Left ventricle myocardium superior (tissue), 1 donor: ENCODE measurements at places on chromosomes 13 and 19. TPM values are rescaled to one million over a fixed set of nuclear protein-coding genes. Genes with fewer than 3 reads are reported as not detected.
A peak's percentile ranks its signal among the peaks of the same experiment; 100 is the strongest.

The DCLK1 gene
- 9.9 TPM for total RNA-seq

DNA sequence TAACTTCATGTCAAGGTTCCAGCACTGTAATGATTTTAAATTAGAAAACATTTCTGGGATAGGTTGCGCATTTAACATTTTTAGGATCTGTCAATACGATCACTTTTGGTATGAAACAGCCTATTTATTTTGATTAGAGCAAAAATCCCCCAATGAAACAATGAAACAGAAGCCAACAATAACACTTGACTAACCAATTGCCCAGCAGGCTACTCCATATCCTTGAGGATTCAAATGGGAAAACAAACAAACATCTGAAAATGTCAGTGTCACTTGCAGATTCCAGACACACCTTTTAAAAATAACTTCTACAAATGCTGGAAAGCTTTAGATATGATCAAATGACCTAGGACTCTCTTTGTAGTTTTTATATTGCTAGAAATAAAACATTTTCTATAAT, 1412.5 kb upstream of the PRR20A start:
- no peak for DNase-seq

The ZNF345 gene
- total RNA-seq, result 2.9 TPM

DNA sequence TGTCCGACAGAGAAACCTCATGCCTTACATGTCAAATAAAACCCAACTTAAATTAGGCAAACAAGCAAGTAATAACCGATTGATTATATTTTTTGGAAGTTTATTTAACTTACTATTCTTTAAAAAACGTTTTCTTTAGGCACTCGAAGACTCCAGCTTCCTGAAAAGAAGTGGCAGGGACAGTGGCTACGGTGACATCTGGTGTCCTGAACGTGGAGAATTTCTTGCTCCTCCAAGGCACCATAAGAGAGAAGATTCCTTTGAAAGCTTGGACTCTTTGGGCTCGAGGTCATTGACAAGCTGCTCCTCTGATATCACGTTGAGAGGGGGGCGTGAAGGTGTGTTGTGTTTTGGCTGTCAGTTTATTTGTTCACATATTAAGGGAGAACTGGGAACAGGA, 164.4 kb downstream of the LMO7 start:
- DNase-seq, result no peak

- DNase-seq, result no peak
These were observed 10.4 kb upstream of the KLK14 start for GRCh38 chr19:51093101-51093500.

DNA sequence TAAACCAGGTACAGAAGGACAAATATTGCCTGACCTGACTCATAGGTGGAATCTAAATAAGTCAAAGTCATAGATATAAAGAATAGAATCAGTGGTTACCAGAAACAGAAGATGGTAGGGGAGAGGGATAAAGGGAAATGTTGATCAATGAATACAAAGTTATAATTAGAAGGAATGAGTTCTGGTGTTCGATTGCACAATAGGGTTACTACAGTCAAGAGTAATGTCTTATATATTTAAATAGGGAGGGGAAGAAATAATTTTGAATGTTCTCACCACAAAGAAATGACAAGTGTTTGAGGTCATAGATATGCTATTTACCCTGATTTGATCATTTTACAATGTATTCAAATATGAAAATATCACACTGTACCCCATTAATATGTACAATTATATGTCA, 1541.2 kb downstream of the SLITRK1 start:
- no peak for DNase-seq

The DNAAF3 gene
- 0.87 TPM for total RNA-seq

The ZNF135 gene
- 4.1 TPM for total RNA-seq

DNA sequence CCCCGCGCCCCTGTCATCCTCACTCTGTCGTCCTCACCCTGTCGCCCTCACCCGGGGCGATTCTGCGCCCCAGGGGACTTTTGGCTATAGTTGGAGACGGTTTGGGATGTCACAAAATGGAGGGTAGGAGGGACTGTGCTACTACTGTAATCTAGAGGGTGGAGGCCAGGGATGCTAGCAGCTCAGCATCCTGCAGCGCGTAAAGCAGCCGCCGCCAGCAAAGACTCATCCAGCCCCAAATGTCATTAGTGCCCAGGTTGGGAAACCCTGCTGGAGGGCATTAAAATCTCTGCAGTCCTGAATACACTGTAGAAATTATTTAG, 362 bp downstream of the ZNF557 start:
- no peak for DNase-seq

DNA sequence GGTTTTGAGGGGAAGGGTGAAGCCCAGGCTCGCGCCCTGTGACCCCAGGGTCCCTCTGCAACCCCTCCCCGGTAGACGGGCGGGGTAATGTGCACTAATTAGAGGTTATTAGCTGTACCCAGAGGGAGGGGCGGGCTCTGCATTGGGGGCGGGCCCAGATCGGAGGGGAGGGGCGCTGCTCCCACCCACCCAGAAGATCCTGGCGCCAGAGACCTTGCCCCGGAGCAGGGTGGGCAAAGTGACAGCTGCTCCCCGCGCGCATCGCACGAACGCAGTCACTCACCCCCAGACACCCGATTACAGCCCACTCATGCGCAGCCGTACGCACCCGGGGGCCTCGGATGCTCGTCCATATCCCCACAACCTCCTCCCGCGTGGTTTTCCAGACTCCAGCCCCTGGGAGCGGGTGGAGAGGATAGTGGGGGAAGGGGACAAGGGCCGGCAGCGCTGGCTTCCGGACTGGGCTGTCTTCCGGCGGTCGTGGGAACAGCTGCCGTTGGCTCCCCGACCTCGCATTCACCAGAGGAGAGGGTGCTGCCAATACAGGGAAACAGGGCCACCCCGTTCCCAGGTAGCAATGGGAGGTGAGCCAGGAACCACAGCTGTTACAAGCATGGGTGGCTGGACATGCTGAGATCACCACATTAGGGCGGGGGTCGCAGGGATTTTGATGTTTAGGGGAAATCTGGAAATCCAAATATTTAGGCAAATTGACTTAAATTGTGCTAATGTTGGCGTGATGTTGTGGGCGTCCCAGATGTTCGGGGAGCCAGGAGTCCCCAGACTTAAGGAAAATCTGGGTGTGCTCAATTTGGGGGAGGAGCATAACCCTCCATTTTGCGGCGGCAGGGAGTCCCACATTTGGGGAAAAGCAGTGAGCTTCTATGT, 2.9 kb upstream of the HOOK2 start:
- peak; percentile 85 for DNase-seq

The ZNF583 gene
- total RNA-seq, result 5.3 TPM

The SOX21 gene
- not detected for total RNA-seq

The ERICH6B gene
- total RNA-seq, result not detected

DNA sequence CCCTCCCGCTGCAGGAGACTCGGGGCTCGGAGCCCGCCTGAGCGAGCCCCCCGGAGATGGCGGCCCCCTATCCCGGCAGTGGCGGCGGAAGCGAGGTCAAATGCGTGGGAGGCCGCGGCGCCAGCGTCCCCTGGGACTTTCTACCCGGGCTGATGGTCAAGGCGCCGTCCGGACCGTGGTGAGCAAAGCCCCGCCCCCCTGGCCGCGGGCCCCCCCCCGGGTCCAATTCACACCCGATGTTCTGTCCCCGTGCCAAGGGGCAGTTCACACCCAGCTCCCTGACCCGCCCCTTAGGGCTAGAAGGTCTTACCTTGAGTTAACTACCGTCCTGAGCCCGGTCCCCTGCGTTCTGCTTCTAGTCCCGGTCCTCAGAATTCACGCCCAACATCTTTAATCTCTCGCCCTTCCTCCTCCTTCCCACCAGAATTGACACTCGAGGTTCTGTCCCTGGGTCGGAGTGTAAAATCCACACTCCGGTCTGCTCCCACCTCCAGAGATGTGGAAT, 1.4 kb downstream of the NPAS1 start:
- no peak for DNase-seq

The FAM216B gene
- 4.4 TPM for total RNA-seq

The PINLYP gene
- 1.4 TPM for total RNA-seq

The IGFL2 gene
- total RNA-seq, result not detected

The CATSPERD gene
- total RNA-seq, result not detected

The FAM124A gene
- 14.9 TPM for total RNA-seq

DNA sequence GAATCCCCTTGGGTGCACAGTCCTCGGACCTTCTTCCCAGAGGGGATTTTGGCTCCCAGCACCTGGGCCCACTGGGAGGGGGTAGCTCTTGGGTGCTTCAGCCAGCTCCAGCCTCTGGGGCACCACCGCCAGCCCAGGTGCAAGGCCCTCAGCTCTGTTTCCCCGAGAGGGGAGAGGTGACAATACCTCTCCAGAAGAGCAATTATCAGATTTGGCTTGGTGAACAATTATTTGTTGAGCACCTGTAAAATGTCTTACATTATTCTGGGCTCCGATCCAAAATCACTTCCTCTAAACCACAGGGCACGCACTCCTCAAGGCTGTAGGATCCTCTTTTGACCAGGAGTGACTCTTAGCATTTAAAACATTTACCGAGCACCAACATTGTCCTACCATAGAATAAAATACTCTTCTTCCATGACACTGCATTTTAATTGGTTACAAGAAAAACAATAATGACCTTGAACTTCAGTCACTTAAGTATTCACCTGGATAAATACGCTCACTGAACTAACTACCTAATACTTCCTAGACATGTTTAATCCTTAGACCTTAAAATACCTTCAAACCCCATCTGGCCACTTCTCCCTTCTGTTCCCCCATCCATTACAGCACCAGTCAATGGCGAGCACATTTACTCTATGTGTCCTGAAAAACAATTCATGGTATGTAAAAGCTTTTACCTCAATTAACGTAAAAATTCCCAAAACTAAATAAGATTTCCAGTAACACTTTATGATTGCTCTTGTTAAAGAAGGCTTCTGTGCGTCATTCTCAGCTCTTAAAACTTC, 54.8 kb downstream of the ABCC4 start:
- DNase-seq, result no peak

The GAPDHS gene
- not detected for total RNA-seq

DNA sequence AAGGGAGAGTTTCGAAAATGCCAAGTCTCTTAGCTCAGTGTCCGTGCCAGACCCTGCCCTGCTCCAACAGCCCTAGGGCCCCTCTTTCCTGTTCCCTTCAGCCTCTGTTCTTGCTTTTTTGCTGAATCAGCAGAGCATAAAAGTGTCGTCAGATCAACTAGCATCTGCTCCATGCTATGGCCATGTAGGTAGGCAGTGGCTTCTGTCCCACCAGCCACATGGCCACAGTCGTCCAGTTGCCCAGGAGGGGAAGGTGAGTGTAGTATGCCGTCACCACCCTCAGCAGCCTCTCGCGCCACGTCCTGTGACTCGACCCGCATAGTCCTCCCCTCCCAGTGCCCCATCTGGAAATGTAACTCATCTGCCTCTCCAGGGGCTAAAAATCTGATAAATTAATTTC, 50.9 kb upstream of the ATP11A start:
- no peak for DNase-seq

The PPAN gene
- total RNA-seq, result 21.4 TPM

The C19orf67 gene
- total RNA-seq, result not detected

DNA sequence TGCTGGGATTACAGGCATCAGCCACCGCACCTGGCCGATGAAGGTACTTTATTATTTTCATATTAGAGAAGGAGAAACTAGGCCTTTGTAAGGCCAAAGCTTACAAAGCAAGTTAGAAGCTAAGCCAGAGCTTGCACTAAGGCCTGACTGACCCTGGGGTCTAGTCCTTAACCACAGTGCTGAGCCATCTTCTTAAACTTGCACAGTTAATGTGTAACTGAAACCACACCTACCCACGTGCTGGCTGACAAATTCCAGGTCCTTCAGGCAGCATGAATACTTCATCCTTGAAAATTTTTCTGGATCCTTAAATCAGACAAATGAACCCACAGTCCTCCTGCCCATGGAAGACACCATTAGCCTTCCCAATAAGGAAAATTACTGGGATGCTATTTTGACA, 880.6 kb downstream of the UQCRFS1 start:
- DNase-seq, result no peak

GRCh38 chr13:29758531-29759114, 91.8 kb downstream of the UBL3 start:
- peak; percentile 33 for DNase-seq

DNA sequence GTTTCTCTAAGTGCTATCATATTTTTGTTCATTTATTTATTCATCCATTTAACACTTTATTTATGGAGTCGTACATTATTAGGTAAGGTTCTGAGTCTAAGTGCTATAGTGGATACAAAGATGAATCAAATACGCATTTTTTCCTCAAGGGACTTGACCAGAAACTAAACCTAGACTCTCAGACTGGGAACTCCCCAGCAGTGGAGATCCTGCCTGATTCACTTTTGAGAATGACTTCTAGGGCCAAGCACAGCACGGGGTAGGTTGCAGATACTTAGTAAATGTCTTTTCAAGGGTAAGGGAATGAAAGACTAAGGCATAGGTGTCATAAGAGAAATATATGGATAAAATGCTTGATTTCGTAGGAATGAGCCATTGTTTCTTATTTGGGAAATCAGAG, 7.2 kb downstream of the DNAJC15 start:
- no peak for DNase-seq

The BCAM gene
- 85.5 TPM for total RNA-seq

- no peak for DNase-seq
These were observed 424.2 kb downstream of the KCTD12 start for GRCh38 chr13:76461999-76462398.

The PTGIR gene
- total RNA-seq, result 3.0 TPM

- DNase-seq, result no peak
These were observed 64.5 kb upstream of the SLC10A2 start for GRCh38 chr13:103130681-103131210.

The PRDX2 gene
- 750 TPM for total RNA-seq

- no peak for DNase-seq
These were observed 121.2 kb downstream of the B3GLCT start for GRCh38 chr13:31320946-31321345.

The ZNF99 gene
- total RNA-seq, result 0.02 TPM

DNA sequence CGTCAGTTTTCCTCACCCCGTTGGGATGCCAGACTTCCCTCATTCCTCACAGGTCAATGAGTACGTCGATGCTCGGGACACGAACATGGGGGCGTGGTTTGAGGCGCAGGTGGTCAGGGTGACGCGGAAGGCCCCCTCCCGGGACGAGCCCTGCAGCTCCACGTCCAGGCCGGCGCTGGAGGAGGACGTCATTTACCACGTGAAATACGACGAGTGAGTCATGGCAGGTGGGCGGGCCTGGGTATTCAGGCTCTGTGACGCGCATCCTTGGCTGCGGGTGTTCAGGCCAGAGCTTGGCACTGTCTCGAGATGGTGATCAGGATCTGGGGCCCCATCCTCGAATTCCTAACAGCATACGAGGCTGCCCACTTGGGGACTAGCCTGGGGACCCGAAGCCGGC, 21.4 kb downstream of the UHRF1 start:
- DNase-seq, result no peak

The ADM5 gene
- total RNA-seq, result 0.87 TPM

The ZNF665 gene
- total RNA-seq, result 0.64 TPM

DNA sequence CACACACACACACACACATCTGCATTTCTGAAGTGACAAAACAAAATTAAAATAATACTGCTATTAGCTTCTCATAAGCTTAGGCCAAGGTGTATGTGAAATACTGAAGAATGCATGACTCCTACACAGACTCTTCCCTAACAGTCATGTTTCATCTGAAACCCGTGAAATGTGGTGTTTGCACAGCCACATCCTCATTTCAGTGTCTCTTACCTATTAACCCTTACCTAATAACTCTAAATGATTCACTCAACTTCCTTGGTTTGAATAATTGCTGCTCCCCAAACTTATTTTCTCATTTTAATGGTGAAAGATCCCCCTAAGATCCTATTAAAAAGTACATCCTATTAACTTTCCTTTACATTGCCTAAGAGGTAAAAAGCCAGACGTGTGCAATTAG, 117.6 kb downstream of the MIPEP start:
- DNase-seq, result no peak

The CABP5 gene
- total RNA-seq, result not detected
